ENCODE measurements at places on chromosomes 4 and X.

DNA sequence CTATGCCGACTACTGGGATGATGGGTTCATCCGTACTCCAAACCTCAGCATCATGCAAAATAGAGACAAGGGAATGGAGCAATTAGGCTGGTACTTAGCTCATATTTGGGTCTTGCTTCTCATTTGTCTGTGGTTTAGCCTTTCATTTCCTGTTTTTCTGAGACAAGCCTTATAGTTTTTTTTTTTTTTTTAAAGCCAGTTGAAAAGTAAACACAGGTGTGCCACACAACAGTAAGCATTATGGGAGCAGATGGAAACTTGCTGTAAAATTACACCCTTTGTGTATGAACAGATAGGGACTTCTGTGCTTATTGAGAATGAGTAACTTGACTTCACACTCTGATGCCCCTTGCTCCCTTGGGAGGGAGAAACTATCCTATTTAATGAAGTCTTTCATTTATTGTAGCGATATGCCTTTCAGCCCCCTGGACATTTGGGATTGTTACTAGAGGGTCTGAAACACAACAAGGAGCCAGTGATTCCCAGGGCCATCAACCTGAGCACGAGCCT lies 13.7 kb downstream of the RASSF6 start:
- DNase-seq = no peak

DNA sequence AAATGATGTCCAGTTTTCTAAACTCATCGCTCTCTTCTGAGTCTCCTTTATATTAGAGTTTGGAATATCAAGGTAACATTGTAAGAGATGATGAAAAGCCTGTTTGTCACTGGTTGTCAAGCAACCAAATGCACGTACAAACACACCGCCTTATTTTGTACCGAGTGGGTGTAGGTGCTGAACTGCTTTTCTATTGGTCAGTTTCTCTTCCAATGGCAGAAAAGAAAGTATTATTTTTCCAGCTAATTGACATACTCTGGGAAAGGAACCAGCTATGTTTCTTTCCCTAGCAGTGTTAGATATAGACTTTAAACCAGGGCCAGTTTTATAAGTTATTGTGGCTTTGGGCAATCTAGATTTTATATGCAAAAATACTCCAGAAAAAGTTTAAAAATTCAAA lies 6.6 kb upstream of the PPM1K start:
- DNase-seq = no peak

- no peak for DNase-seq
Measured at GRCh38 chrX:72137846-72138495, 6.3 kb upstream of the RTL5 start.

GRCh38 chr4:23504083-23504482 lies 385.8 kb downstream of the PPARGC1A start:
- DNase-seq = no peak

DNA sequence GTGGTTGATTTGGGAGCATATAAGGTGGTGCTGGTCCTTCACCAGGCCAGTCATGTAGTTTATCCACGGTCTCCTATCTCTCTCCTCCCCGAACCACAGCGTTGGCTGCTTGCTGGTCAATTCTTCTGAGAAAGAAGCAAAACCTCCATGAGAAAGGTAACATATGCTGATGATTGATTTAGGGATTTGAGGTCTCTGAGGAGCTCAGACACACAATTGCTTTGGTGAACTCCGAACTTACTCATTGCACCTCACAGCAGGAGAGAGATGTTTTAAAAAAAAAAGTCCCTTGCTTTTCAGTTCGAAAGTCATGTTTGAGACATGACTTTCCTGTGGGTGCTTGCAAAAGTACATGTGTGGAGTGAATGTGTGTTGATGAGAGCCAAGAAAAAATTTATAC lies 100.2 kb downstream of the TSPAN7 start:
- no peak for DNase-seq

GRCh38 chr4:686413-687040 lies 2.4 kb downstream of the SLC49A3 start:
- no peak for DNase-seq

DNA sequence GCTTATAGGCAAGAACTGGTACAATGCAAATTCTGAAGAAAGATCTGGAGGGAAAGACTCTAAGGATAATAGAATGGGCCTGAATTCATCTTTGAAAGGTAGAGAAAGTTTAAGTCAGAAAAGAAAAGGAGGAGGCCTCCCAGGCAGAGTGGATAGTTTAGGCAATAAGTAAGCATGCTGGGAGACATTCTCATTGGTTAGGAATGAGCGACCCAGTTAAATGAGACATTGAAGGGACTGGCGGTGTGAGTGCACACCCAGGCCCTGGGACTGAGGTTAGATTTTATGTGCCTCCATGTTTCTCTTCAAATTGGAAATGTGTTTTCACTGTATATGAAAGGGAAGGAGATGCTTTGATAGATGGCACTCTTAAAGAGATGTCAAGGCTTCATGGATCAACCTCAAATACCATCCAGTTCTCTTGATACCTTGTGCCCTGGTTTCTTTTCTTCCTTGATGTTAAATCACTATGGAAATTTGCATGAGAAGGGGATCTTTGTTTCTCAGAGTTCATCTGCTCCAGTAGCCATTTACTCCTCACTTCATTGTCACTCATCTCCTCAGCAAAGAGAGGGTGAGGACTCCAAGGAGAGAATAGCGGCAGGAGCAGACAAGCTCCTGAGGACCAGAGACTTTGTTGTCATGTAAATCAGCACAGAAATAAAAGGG lies 584.2 kb upstream of the INTU start:
- no peak for DNase-seq

GRCh38 chr4:61507091-61507490 lies 307.0 kb downstream of the ADGRL3 start:
- DNase-seq = no peak

GRCh38 chr4:25531272-25531671 lies 124.4 kb upstream of the SLC34A2 start:
- no peak for DNase-seq

- no peak for DNase-seq
Measured at GRCh38 chr4:98204236-98204553, 57.0 kb upstream of the RAP1GDS1 start.

DNA sequence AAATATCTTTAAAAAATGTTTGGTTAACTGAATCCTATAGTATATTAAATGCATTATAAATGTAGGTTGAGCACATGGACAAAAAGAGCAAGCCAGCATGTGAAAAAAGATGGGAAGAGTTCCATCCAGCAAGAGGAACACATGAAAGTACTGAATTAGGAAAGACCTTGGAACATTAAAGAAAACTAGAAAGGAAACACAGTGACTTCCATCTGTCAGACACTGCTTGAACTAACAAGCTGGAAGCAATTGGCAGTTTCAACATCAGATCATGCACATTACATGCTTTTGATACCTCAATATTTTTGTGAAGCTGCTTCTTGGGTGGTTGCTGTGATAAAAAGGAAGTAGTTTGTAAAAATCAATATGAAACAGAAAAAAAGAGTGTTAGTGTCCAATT lies 626.8 kb upstream of the GNPDA2 start:
- no peak for DNase-seq

DNA sequence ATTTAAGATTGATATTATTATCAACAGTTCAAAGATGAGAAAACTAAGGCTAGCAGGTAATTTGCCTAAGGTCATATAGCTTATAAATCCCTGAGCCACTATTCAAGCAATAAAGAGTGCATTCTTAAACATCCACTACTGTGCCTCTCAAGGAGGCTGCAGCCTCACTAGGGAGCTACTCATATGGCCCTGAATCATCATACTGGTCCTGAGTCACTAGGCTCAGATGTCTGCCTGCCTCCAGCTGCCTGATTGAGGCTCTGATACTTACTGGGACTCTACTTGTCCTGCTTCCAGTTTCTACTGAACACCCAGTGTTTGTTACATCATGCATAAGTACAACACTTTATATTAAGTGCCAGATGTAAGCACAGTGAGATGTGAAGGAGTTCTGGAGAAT lies 110.7 kb downstream of the AASDH start:
- no peak for DNase-seq
